ENCODE measurements at places on chromosomes 2 and 18.

DNA sequence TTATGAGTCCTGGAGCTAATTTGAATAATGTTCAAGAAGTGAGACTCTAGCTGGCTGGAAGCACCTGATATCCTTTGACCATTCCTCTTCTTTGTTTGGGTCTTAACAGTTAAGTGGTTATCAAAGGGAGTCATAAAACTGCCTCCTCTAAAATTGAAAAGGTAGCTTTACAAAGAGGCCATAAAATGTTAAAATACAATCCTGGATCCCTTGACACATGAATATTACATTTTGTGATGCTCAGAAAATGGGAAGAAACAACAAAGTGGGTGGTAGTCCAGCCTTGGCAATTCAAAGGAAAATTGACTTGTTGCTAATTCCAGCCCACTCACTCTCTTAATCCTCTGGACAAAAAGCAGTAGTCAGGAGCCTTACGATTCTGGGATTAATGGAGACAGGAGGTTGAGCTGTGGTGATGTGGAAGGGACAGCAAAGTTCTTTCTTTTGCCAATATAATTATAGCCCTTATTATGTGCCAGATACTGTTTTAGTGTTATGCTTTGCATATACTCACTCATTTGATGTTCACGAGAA is 339.2 kb downstream of the PDE11A start:
- no peak for DNase-seq

DNA sequence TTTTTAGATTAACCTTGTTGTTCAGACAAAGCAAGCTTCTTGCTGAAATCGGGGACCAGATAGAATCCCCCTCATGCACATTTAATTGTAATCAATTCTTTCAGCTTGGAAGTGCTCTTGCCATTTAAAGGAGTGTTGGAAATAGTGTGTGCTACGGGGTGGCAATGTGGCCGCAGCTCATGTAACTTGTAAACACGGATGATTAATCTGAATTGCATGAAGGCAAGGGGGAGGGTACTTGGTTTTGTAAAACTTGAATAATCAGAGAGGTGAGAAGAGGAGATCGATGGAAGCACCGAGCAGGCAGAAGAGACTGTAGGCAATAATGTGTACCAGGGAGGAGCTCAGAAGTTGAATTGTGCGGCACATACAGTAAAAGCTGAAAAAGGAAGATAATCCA is 273.5 kb downstream of the PTGR3 start:
- no peak for DNase-seq

DNA sequence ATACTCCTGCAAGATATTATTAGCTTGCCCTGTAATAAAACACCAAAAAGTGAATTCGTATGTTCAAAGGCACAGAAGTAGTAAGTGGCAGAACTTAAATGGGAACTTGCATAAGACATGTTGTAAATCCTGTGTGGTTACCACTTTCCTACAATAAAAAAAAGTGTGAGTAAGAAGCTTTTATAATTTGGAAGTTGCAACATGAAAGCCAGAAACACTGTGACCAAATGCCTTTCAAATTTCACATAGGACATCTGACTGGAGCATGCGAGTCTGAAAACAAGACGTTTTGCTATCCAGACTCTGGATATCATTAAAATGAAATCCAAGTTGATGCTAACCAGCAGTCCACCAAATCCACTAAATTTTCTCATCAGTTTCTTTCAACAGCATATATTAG is 886.2 kb upstream of the NRXN1 start:
- DNase-seq: no peak

GRCh38 chr2:100683231-100683630 is 120.4 kb downstream of the PDCL3 start:
- no peak for DNase-seq

DNA sequence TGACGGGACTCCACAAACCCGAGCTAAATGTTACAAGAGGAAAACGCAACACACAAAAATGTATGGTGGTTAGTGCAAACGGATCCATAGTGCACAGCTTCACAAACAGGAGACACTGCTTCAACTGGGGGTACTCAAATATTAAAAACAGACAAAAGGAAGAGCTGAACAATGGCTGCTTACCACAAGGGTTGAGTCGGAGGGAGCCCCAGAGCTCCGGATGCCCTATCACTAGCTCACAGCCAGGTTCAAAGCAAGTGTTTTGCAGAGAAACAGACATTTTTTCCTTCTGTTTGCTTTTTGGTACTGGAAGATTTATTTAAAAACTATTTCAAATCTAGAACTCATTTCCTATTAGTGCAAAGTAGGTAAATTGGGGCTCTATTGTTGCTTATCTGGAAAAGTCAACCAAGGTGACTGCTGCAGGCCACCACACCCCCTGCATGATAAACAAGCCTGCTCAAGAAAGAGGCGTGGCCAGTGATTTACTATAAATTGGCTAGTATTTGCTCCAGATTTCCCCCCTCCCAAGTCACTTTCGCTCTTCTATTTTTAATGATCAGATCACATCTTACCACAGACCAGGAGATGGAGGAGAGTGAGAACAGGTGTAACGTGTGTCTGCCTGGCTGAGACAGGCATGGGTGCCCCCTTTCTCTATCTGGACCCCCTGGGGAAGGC is 46.5 kb downstream of the ZAP70 start:
- no peak for DNase-seq

- DNase-seq: no peak
Measured at GRCh38 chr2:20419752-20420151, 27.1 kb upstream of the RHOB start.

GRCh38 chr2:161030260-161031063 is 129.8 kb upstream of the TANK start:
- DNase-seq: no peak

Data from stimulated activated CD4-positive, alpha-beta T cell treated with anti-CD3 and anti-CD28 coated beads, Interleukin-1b, Interleukin-23, amount 100 ng/mL, for 4 hours (primary cell).